ENCODE measurements at places on chromosomes 5 and 9.
A peak's percentile ranks its signal among the peaks of the same experiment; 100 is the strongest.

- no peak for DNase-seq
These were observed 172.9 kb upstream of the SMIM23 start for GRCh38 chr5:171612749-171613148.

- DNase-seq = no peak
These were observed 8.8 kb upstream of the PTGDS start for GRCh38 chr9:136968333-136969127.

DNA sequence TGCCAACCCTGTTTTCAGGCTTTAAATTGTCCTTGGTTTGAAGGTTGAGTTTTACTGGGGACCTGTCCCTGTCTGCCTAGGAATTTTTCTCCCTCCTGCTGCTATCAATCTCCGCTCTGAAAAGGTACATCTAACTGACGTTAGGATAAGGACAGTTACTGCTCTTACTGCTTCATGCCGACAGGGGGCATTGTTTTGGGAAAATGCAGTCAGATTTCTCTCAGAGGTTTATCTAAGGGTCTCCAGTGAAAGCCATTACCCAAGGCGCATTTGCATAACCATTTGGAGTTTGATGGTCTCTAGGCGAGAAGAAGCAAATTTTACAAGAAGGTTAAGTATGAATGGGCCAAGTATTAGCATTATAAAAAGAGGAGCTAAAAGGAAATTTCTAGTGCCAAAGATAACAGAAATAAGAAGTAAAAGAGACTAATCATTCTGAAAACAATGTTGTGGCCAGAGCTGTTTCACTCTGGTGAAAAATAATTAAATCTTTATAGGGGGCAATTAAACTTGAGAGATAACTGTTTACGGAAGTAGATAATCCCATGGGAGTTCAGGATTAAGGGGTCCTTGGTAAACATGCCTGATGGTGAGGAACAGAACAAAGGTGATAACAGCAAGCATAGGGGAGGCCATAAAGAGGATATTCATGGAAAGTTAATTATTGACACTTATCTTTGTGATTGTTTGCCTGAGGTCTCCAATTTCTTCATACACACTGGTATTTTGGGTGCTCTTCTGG is 605.0 kb downstream of the MTRR start:
- no peak for DNase-seq

DNA sequence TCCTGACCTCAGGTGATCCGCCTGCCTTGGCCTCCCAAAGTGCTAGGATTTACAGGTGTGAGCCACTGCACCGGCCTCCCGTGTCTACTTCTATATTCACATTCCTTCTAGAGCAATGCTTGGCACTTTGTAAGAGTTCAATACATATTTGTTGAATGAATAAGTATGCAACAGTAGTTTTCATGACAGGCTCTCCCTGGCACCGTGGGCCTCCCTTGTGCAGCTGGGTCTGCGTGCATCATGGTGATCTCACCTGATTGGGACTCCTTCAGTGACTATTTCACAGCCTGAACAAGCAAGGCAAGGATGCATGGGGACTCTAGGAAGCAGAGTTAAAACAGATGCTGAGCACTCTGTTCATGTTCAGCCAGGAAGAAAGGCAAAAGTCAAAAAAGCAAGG is 6.8 kb upstream of the ZBTB34 start:
- no peak for DNase-seq

- DNase-seq = no peak
These were observed 112.2 kb downstream of the GABBR2 start for GRCh38 chr9:98596486-98596885.

GRCh38 chr5:160367885-160368284 is 2.5 kb downstream of the C1QTNF2 start:
- no peak for DNase-seq

DNA sequence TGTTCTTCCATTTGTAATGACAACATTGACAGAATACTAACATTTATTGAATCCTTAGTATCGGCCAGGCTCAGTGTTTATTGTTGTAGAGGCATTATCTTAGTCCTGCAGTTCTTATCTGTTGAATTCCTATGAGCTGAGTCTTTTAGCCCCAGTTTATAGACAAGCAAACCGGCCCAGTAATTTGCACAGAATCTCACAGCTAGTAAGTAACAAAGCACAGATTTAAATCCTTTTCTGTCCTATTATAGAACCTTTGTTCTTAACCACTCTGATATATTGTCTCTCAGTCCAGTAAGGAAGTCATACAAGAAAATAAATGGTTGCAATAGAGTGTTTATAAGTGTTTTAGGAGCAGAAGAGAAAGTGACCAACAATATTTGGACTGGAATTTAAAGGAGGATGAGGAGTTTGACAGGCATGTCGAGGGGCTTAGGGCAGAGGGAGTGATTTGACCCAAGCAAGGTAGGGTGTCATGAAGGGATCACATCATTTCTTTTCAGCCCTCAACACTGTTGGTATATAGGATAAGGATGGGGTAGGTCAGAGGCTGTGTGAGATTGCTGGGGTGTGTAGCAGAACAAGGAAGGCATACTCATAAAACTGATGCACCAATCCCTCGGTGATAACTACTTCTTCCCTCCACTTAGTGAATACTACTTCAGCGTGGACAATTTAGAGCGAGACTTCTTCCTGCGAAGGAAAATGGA is 39.5 kb downstream of the LARP1 start:
- no peak for DNase-seq

DNA sequence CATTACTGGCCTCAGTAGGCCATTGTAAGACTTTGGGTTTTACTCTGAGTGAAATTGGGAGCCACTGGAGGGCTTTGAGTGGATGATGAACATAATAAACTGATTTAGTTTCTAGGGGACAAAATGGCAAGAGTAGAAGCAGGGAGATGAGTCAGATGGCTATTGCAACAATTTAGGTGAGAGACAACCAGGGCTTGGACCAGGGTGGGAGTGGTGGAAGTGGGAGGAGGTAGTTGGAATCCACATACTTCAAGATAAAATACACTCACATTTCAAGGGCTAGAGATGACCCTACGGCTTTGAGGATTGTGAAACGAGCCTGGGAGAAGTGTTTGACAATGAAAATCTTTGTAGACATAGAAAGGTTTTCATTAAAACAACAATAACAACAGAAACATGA is 136.3 kb downstream of the ACTBL2 start:
- DNase-seq = no peak

DNA sequence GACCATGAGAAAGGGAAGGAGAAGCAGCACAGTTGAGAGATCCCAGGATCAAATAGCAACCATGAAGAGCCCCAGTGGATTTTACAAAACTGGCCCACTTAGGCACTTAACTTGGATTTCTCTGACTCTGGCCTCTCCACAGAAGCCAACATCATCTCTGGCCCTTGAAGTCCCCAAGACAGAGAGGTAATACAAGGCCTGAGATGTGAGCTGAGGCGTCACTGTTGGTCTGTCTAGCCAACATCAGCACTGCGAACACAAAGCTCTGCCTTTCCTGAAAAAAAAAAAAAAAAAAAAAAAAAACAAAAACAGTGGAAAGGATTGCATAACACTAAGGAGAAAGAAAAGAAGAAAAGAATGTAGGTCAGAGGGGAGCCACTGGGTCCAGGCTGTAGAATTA is 378.3 kb downstream of the BRINP1 start:
- no peak for DNase-seq

DNA sequence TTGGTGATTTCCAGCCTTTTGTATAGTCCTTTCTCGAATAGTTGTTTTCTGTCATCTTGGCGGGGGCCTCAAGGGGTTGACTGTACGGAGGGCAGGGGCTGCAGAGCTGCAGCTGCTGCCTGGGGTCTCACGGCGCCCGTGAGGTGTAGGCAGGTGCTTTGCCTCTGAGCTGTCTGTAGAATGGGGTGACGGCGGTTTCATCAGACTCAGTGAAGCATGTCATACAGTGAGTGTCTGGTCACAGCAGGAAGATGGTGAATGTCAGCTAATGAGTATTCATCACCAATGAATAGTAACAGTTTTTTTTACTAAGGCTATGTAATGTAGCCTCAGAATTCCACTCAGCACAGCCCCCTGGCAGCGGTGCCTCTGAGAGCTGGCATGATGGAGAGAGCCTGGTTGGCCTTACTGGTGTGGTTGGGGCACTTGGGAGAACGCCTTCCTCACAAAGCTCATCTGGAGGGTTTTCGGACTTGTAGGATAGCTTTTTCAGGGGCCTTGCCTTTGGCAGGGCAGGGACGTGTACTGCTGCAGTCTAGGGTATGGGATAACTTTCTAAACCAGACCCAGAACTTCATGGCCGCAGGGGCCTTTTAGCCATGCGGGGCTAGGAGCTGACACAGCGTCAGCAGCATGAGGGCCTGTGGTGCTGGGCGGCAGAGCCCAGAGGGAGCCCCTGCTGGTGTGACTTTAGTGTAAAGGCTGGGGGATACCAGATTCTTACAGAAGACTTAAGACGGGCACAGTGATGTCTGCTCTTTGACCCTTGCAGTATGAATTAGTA is 15.0 kb downstream of the TENT4A start:
- DNase-seq = peak; percentile 34

DNA sequence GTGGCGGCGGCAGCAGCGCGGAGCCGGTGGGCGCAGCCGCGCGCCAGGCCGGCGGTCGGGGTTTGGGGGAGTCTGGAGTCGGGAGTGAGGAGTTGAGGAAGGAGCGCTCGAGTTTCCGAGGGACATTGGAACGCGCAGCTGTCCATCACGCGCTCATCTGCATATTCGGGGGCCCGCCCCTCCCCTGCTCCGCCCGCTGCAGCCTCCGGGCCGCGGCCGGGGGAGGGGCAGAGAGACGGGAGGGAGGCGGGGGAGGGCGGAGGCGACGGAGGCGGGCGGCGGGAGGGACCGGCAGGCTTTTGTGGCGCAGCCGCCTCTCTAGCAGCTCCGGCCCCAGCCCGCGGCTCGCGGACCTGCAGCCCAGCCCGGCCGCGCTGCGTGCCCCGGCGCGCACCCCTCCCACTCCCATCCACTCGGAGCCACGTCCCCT is at the start of gene IRX2:
IRX2 (minus strand) TSS at position 86 of the 430 bp plus-strand sequence. CDS start 264 bp downstream, outside the sequence.
- DNase-seq = no peak

DNA sequence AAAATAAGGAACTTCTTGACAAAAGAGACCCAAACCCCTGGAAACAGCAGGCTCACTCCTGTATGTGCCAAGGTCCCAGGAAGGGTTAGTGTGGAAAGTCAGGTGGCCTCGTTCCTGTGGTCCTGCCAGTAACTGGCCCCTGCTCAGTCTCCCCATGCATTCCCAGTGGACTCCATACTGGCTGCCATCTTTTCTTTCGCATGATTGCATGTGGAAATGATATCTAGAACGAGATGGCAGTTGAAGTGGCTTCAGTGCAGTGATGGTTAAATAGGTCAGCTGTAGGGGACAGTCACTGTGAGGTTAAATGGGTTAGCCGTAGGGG is 30.4 kb downstream of the AHRR start:
- no peak for DNase-seq

- DNase-seq = peak; percentile 18
These were observed at the start of gene DAB2 for GRCh38 chr5:39424736-39425637. Gene DAB2 (minus strand): TSS chr5:39424980. CDS start chr5:39394320, 30,660 bp downstream.

DNA sequence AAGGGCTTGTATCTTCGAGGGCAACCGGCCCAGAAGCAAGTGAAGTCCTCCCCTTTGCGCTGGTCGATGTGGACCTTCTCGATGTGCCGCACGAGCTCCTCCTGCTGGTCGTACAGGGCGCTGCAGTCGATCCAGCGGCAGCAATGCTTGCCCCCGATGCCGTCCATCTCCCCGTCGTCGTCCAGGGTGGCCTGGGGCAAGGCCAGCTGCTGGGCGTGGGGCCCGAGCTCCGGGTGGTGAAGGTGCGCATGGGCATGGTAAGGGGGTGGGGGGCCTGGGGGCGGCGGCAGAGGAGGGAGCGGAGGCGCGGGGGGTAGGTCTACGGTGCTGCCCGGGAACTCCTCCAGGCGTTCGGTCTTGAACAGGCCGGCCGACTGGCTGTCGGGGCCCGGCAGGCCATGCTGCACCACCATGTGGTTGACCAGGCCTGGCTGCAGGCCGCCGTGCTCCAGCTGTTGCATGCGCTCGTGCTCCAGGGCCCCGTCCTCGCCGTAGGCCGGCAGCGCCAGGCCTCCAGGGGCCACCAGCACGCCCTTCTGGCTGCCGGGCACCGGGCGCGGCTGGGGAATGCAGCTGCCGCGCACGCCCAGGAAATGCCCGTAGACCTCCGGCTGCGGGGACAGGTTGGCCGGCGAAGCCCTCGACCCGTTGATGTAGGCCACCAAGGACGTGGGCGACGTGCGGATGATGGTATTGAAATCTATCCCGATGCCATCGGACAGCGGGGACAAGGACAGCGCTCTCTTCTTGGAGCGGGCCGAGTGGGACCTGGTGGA is 181.8 kb downstream of the GLIS3 start:
- peak; percentile 42 for DNase-seq

- DNase-seq = no peak
These were observed 126.4 kb downstream of the FBXL17 start for GRCh38 chr5:108255468-108255867.

DNA sequence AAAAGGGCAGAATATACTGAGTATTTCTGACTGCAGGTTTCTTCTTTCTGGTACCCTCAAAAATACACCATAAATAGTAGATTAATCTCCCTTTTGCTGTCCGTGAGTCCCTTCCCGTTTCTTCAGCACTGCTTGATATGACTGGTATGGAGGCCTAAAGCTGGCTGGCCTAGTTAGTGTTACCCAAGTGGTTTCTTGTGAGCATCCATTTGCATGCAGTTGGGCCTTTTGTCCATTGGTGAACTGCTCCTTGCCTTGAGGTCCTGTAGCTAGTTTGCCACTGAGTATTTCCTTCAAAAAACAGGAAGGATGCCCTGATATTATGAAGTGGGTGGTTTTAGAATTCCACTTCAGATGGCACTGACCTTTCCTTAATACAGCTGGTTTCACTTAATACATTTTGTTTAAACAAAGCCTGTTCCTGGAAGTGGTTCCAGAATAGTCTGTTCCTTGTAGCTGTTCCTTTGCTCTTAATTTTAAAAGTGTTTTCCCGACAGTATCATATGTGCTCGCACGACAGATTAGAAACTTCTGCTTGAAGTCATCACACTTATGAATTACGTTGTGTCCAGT is 40.0 kb upstream of the ABL1 start:
- no peak for DNase-seq

DNA sequence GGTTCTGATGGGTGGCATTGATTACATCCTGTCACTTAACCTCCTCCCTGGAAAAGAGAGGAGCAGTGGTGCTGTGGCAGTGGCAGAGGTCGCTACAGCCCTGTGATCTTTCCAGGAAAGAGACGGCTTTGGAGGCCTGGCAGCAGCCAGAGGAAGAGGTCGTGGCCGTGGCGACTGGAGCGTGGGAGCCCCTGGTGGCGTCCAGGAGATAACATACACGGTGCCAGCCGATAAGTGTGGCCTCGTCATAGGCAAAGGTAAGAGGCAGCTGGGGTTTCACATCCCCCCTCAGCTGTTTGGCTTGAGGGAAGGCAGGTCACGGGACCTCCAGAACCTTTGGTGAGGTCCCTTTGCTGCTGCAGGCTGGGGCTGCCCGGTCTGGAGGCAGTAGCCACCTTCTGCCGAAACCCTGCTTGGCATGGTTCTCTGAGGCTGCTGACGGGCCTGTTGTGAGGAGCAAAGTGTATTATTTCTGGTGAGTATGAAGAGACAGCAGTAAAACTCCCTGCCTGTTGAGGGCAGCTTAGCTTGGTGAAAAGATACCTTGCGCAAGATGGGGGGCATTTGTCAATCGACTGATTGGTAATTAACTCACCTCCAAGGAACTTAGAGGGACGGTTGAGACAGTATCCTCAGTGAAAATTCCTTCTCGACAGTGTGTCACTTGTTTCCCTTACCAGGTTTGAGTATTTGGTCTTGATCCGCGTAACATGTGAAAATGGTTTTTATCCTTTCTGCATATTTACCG is 38.0 kb upstream of the PRDM12 start:
- DNase-seq = no peak
